Heart right ventricle (tissue), 16 donors: ENCODE measurements at places on chromosomes 12 and 14. TPM values are rescaled to one million over a fixed set of nuclear protein-coding genes. Genes with fewer than 3 reads are reported as not detected.

DNA sequence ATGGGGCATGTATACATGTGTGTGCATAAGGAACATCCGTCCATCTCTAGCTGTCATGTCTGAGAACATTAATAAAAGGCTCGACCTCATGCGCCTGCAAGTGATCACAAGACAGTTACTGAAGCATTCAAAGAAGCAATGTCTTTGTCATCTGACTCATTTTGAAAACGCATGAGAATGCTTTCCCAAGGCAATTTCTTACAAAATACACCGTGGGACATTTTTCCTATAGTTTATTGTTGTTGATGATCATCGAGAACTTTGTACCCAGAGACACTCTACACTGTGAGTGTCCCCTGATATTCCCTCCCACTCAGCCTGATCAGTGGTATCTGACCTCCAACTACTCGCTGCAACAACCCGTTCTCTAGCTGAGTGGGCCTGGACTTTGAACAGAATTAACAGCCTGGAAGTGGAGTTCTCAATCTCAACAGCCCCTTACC is 68.1 kb downstream of the ETV6 start:
- no peak for DNase-seq

DNA sequence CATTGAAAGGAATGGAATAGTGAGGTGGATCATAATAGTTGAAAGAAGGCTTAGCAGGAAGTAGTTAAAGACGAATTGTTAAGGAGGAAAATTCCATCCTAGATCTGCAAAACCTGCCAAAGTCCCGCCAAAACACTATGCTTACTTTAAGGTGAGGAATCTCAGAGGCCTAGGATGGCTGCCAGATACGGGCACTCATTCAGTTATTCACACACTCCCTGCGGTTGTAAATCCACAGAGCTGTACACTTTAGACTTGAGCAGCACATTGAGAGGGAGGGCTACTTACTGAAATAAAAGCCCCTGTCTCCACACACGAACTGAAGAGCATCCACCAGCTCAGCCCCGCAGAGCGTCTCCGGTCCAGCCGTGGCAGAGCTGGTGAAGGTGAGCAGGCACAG is 5.0 kb downstream of the IGF1 start:
- no peak for DNase-seq

DNA sequence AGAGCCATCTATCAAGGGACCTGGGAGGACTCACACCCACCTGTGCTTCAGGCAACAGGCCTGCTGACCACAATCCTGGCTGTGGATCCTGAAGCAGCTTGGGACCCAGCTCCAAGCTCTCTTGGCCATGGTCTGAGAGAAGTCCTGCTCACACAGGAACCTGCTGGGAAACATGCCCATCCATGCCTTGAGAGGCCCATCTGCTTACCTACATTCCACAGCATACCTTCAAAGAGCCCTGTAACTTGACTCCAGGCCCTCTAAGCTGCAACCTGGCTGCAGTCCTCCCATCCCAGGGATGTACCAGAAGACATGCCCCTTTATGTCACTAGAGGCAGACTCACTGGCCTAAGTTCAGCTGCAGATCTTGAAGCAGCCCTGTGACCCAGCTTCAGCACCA is 61.7 kb upstream of the AMIGO2 start:
- DNase-seq = no peak

GRCh38 chr12:2622460-2622859 is 172.3 kb upstream of the FKBP4 start:
- no peak for DNase-seq

DNA sequence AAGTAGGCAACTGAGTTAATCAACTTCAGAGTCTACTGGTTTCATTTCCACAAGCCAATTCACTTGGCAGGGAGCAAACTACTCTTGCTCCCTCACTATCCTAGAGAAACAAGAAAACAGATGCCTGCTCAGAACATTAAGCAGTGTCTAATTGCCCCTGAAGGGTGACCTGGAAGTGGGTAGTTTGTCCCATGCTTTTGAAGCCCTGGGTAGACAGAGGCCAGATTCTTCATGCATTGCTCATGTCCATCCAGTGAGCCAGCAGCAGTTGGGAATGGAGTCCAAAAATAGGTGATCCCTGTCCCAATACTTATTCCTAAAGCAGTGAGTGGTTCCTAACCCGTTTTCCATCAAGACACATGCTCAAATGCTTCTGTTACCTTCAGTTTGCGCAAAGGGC is 48.8 kb downstream of the BICDL1 start:
- no peak for DNase-seq

- DNase-seq = no peak
These were observed 5.9 kb downstream of the ZBTB42 start for GRCh38 chr14:104806625-104807465.

GRCh38 chr12:38053655-38054464 is 262.7 kb upstream of the ALG10B start:
- no peak for DNase-seq

GRCh38 chr12:115223322-115223721 is 539.3 kb upstream of the TBX3 start:
- DNase-seq = peak; percentile 49

GRCh38 chr12:75784591-75784990 is 247.0 kb downstream of the PHLDA1 start:
- peak; percentile 38 for DNase-seq

DNA sequence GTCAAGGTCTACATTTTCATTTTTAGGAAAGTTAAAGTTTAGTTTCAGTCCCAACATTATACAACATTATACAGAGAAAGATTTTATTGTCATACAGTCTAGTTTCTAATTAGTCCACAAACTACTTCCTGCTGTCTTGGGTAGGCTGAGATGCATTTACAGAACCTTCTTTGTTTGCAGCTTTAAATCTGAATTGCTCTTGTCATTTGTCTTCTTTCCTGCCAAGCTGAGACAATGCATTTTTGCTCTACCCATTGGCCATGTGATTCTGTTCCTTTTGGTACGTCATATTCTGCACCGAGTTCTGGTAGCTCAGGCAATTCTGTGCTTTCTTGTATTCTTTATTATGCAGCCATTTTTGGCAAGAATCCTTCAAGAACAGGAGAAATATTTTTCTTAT is 228.5 kb downstream of the ATP23 start:
- no peak for DNase-seq

DNA sequence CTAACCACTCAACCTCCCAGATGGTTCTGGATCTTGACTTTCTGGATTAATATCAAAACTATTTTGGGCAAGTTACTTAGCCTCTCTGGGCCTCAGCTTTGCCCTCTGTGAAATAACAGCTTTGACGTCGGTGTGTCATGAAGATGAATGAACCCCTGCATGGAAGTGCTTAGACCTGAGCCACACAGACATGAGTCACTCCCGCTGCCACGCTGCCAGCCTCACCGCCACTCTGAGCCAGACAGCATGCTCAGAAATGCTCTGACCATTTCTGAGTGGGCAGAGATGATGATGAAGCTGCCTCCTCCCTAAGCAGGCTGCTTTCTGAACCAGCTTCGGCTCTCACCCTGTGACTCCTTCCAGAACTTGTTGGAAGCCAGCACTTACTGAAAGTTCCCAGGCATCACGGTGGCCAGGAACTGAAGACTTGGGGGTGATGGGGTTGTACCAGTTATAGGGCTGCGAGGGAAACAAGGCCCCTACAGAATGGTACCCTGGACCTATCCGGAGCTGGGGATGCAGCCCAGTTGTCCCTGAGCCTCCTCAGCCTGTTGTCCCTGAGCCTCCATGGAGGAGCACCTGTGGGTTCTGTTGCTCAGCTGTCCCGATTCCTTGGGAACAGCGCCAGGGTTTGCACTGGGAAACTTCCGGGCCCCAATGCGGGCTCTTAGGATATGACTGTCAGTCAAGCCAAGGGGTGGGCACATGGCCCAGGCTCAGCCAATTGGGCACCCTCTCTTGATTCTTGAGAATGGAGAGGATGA is 2.0 kb upstream of the CCDC197 start:
- peak; percentile 59 for DNase-seq

- no peak for DNase-seq
These were observed 2.2 kb upstream of the PTGDR start for GRCh38 chr14:52265253-52265652.

DNA sequence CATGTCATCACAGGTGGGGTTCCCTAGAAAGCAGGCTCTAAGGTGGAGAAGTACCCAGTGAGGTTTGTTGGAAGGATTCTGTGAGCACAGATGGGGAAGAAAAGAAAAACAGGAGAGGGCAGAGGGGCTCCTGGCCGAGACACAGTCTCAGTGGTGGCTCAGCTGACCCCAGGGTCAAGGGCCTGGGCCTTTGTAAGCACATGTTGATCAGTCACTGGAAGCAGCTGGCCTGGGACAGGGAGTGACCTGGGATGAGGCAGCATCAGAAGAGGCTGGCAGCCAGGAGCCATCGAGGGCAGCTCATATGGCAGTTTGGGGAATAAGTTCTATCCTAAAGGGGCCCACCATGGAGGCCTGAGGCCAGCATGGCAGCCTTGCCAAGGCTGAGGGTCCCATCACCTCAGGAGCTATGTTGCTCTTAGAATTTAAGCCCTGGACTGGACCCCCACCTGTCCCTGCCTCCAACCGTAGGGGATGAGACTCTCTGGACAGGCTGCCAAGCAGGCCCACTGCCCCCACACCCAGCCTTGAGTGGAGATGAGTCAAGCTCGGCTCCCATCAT is 6.3 kb upstream of the TMEM179 start:
- no peak for DNase-seq

GRCh38 chr14:30638926-30639325 is 16.8 kb downstream of the SCFD1 start:
- no peak for DNase-seq

GRCh38 chr14:103606963-103607668 is 21.9 kb upstream of the KLC1 start:
- peak; percentile 85 for DNase-seq

DNA sequence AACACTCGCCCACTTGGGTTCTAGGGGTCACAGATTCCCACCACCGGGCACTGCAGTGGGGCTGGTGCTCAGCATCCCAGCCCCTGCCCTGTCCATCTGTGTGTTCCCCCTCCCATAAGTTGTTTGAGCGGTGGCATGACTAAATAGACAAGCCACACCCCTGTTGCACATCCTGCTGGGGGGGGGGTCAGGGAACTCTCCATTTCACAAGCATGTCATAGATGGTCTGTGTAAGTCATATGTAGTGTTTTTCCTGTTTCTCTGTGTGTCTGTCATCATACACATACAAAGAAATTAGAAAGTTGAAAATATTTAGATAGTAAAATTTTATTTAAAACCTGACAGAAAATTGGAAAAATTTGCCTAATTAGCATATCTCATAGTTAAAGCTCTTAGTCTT is 270.2 kb downstream of the IPO8 start:
- no peak for DNase-seq

GRCh38 chr14:58245562-58245961 is 919 bp downstream of the PSMA3 start:
- no peak for DNase-seq

- no peak for DNase-seq
These were observed 34.2 kb downstream of the PTGER2 start for GRCh38 chr14:52348279-52348678.

CACNA2D4 gene
- 1.7 TPM for polyA plus RNA-seq

SOAT2 gene
- not detected for polyA plus RNA-seq

KCNJ8 gene
- polyA plus RNA-seq = 87.8 TPM

KLRC3 gene
- polyA plus RNA-seq = not detected

CCDC63 gene
- not detected for polyA plus RNA-seq

HAL gene
- polyA plus RNA-seq = 0.15 TPM

CINP gene
- 46.0 TPM for polyA plus RNA-seq
